GM10248 (cell line): ENCODE measurements at places on chromosomes 4 and X.

GRCh38 chr4:119731146-119731742 lies 102.6 kb upstream of the PDE5A start:
- DNase-seq = no peak

GRCh38 chr4:11700751-11701226 lies 272.1 kb upstream of the HS3ST1 start:
- DNase-seq = no peak

DNA sequence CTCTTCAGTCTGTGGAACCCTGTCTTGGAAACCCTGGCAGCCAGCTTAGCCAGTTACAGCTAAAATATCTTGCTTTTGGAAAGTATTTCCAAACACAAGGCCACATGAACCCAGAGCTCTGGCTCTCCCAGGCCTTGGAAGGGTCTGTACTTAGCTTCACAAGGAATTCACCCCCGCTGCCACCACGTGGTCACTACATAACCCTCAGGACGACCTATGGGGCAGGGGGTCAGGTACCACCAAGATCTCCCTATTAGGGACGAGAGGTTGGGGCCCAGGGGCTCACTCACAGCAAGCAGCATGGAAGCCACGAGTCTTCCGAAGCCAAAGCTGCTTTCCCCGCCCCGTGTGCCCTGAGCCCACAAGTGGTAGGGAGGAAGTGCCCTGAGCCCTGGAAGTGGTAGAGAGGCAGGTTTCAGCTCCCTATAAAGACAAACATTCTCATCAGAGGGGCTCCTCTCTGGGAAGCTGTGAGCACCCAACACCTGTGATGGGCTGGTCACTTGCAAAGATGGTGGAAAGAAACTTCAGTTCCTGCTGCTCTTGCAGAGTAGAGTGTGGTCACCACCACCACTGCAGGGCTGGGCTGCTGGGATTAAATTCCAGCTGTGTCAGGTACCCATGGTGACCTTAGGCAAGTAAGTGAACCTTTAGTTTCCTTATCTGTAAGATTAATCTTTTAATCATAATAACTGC lies 4.7 kb upstream of the JAKMIP1 start:
- DNase-seq = no peak

- DNase-seq = no peak
These were observed 19.4 kb upstream of the CPLX1 start for GRCh38 chr4:845233-845835.

DNA sequence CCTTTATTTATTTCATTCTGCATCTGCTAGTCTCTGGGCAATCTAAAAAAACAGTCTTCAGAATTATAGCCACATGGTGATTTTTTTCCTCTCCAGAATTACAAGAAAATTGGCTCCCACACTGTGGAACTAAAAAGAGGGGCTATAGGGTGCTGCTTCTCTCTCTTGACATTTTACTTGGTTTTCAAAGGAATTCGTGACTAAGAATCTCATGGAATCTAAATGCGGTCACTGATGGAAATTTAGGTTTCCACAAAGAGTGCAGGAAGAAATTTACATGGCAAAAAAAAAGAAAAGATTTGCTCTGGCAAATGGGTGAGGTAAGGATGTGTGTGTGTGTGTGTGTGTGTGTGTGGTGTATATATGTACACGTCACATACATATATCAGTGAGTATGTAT lies 10.2 kb downstream of the ATXN3L start:
- DNase-seq = no peak

GRCh38 chr4:5921101-5921980 lies 28.5 kb upstream of the CRMP1 start:
- no peak for DNase-seq

- no peak for DNase-seq
These were observed 1875.0 kb upstream of the PCDH7 start for GRCh38 chr4:28845158-28845557.

GRCh38 chr4:182143086-182143821 lies 99.9 kb upstream of the TENM3 start:
- no peak for DNase-seq

GRCh38 chrX:14029039-14029424 lies 660 bp downstream of the GEMIN8 start:
- DNase-seq = no peak

- DNase-seq = no peak
These were observed 27.9 kb downstream of the SLC4A4 start for GRCh38 chr4:71366766-71367165.

DNA sequence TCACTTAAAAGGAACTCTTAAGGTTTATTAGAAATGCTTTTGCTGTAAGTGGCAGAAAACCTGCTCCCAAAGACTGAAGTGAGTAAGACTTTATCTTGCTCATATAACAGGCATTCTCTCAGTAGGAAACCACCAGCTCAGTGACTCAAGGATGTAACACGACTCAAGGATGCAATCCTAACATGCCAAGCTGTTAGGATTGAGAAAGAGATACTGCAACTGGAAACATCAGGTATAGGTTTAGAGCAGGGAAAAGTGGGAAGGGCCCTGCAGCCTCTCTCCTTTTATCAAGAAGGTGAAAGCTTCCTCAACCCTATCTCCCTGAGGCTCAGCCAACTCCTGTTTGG lies 11.9 kb upstream of the SLC9A7 start:
- no peak for DNase-seq

- DNase-seq = no peak
These were observed 36.1 kb upstream of the HMX1 start for GRCh38 chr4:8907596-8908205.

- DNase-seq = no peak
These were observed 6.9 kb upstream of the HDAC6 start for GRCh38 chrX:48794911-48795515.

DNA sequence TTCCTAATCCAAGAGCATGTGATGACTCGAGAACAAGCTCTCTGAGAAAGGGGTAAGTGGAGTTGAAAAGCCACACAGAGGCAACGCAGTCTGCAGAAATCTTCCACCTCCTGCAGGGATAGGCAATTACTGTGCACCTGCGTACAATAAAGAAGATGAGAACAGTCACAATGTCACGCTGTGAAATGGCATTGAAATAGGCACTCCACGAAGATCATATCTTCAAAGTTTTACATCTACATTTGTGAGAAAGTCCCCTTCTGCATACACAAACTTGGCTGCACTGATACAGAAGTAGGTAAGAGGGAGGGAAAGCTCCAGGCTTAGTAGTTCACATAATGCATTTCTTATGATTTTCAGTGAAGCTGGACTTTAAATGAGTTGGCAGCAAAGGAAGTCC lies 27.1 kb downstream of the DDX60L start:
- no peak for DNase-seq

DNA sequence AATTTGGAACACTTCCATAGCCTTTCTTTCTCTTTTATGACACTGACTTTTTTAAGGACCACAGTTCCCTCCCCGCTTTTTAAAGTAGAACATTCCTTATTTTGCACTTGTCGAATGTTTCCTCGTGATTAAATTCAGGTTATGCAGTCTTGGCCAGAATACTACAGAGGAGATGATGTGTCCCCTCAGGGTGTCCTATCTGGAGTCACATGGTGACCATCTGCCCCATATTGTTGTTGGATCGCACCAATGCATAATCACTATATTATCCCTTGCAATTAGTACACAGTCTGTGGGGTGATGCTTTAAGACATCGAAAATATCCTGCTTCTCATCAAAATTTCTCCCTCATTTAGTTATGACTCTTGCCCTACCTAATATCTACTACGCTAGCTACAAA lies 27.4 kb downstream of the WDFY3 start:
- DNase-seq = no peak

- no peak for DNase-seq
These were observed 20.7 kb downstream of the PSAPL1 start for GRCh38 chr4:7414046-7414445.

GRCh38 chrX:19986531-19986930 lies 4.3 kb downstream of the BCLAF3 start:
- DNase-seq = no peak

- DNase-seq = no peak
These were observed 158.5 kb upstream of the S100G start for GRCh38 chrX:16491461-16491860.

DNA sequence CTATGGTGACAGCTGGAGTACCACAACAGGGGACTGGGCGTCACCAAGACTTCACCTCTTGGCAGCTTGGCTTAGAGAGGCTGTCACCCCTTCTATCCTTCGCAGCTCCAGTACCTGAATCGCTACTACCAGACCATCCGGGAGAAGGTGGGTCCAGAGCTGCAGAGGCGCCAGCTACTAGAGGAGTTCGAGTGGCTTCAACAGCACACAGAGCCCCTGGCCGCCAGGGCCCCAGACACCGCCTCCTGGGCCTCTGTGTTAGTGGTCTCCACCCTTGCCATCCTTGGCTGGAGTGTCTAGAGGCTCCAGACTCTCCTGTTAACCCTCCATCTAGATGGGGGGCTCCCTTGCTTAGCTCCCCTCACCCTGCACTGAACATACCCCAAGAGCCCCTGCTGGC lies 11.6 kb upstream of the SASH3 start:
- no peak for DNase-seq

GRCh38 chr4:56666279-56666678 lies 14.8 kb downstream of the HOPX start:
- DNase-seq = no peak

DNA sequence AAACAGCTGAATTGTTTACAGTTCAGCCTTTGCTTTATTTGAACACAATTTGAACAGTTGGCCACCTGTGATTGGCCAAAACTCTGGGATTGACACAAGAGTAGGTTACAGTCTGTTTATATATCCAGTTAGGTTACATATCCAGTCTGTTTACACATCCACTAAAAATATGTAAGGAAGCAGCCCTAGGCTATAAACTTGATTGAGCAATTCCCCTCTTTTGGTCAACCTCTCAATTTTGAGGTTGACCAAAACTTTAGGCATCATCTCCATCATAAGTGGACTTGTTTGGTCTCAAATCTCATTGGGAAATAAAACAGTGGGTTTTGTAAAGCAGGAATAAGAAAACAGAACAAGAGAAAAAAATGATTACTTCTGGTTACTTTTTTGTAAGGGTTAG lies 190.8 kb downstream of the SPATA18 start:
- no peak for DNase-seq

- no peak for DNase-seq
These were observed 58.8 kb upstream of the AFAP1 start for GRCh38 chr4:7998447-7998846.

DNA sequence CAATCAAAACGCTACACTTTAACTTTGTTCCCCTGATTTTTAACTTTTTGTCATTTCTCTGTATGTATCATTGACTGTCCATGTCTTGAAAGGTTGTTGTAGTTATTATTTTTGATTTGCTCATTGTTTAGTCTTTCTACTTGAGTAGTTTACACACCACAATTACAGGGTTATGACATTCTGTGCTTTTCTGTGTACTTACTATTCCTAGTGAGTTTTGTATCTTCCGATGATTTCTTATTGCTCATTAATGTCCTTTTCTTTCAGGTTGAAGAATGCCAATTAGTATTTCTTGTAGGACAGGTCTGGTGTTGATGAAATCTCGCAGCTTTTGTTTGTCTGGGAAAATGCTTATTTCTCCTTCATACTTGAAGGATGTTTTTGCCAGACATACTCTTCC lies 89.2 kb upstream of the SH3RF1 start:
- no peak for DNase-seq

- DNase-seq = no peak
These were observed 18.5 kb downstream of the SORCS2 start for GRCh38 chr4:7210824-7211223.

DNA sequence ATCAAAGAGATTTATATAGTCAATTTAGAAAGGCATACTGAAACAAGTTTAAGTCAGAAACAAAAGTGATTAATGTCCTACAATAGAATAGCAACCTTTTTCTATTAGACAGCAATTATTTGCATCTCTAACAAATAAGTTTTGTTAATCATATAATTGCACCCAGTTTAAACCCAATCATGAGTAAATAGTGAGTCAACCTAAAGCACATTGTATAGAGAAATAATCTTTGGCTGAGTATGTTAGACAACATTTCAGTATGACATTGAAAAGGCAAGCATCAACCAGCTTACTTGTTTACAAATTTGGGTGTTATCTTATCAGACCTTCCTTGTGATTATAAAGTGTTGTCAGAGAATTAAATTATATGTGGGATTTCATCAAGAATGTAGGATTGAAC lies 209.5 kb downstream of the IL15 start:
- no peak for DNase-seq

DNA sequence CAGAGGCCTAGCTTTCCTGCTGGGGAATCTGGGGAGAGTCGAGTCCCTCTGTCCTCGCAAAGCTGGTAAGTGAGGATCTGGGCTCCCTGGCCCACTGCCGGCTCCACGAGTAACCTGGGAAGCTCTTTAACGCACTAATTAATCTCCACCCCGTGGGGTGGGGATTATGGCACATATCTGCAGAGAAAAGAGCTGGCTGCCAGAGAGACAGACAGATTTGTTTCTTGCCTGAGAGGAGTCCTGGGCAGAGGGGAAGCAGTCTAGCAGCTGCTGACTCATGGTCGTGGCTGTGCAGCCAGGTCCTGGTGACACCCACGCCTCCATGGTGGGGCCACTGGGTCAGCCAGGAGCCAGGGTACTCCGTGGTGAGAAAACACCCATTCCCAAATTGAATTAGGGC lies 14.0 kb downstream of the SORCS2 start:
- DNase-seq = no peak

DNA sequence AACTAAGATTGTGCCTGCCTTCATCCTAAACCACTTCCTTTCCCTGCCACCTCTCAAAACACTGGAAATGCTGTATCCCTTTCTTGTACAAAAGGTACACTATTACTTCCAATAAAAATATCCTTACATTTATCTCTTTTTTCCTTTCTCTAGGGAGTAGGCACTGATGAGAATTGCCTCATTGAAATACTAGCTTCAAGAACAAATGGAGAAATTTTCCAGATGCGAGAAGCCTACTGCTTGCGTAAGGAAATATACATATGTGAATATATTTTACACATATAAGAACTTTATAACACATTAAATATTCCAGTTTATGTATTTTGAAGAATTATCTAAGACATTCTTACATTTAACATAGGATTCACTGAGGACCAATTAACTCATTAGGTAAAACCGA lies 71.7 kb downstream of the ANXA10 start:
- no peak for DNase-seq

- DNase-seq = no peak
These were observed 628 bp downstream of the SCLT1 start for GRCh38 chr4:129092631-129093190.

DNA sequence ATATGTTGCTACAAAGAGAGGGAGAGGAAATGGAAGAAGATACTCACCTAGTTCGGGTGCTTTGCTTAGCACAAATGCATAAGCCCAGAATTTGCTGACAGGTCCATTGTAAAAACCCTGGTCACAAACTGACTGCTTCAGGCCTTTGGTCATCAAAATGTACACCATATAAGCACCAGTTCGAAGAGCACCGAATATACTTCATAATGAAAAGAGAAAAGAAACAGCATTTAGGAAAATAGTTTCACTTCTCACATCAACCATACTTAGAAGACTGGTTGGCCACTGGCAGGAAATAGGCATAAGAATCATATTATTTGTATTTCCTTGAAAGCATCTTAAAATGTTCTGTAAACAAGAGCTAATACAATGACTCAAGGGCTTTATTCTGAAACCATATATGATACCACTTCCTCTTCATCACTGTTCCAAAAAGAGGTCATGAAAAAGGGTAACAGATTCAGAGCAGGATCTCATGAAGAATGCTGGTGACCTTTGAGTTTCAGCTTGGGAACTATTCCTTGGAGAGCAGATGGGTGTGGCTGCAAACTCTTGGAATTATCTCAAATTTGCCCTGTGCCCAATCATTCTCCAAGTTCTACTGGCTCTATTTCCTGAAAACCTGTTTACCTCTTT lies 138.7 kb downstream of the ELOVL6 start:
- peak; percentile 37 for DNase-seq

GRCh38 chrX:36983831-36984230 lies 24.3 kb upstream of the FAM47C start:
- no peak for DNase-seq
